ENCODE measurements at places on chromosomes 11 and 22. TPM values are rescaled to one million over a fixed set of nuclear protein-coding genes. Genes with fewer than 3 reads are reported as not detected.
A peak's percentile ranks its signal among the peaks of the same experiment; 100 is the strongest.

GRCh38 chr22:16957781-16958180, 50.2 kb downstream of the GAB4 start:
- H3K4me3 ChIP-seq: no peak overlapping the region
- no peak overlapping the region for H3K27ac ChIP-seq
- no peaks in the 10 kb centered on the region for H3K36me3 ChIP-seq
- H3K4me1 ChIP-seq: no peaks in the 10 kb centered on the region
- no peak for DNase-seq

Gene SMTNL1
- 0.40 TPM for polyA plus RNA-seq

Gene TMEM191C
- polyA plus RNA-seq: 1.4 TPM

Gene JAML
- polyA plus RNA-seq: 8.1 TPM

GRCh38 chr11:96708219-96708878, 318.5 kb downstream of the JRKL start:
- no peak overlapping the region for H3K4me3 ChIP-seq
- no peaks in the 10 kb centered on the region for H3K27me3 ChIP-seq
- DNase-seq: no peak
- no peaks in the 10 kb centered on the region for H3K4me1 ChIP-seq

Gene TRIM64
- polyA plus RNA-seq: not detected

Gene SCGB1A1
- not detected for polyA plus RNA-seq

DNA sequence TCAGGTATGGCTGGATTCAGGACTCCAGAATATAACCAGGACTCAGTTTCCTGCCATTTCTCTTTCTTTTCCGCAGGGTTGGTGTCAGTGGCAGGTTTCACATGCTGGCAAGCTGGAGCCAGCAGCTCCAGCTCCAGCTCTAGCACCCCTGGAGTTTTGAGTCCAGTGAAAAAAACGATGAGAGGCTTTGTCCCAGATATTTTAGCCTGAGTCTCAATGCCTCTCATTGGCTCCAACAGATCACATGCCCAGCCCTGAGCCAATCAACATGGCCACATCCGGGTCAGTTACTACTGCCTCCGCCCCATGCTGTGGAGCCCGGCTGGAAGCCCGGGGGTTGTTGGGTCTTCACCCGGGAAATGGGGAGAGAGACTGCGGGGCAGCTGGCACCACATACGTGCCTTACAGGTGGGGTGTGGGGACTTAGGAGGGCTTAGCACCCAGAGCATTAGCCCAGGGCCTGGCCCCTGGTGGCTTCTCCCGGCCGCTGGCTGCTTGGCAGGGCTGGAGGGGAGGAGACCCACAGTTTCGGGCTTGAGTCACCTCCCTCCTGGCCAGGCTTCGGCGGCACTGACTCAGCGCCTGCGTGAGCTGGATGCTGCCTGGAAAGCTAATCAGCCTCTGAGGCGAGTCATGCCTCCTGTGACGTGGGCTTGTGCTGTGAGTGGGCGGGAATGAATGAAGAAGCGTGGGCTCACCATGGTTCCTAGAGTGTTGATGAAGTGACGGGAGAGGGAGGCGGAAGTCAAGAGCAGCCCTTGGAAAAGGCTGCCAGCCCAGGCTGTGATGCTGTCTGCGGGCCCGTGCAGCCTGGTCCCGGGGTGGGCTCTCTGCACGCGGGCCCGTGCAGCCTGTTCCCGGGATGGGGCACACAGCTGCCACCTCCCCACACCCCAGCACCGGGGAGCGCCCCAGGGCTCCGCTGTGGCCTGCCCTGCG, 15.3 kb upstream of the MRTFA start:
- no peaks in the 10 kb centered on the region for H3K36me3 ChIP-seq
- H3K4me1 ChIP-seq: peaks cover 8% of the 10 kb centered on the region
- H3K27ac ChIP-seq: peak overlapping the region; percentile 80
- no peaks in the 10 kb centered on the region for H3K27me3 ChIP-seq
- DNase-seq: peak; percentile 23

Gene LRRC74B
- polyA plus RNA-seq: not detected

DNA sequence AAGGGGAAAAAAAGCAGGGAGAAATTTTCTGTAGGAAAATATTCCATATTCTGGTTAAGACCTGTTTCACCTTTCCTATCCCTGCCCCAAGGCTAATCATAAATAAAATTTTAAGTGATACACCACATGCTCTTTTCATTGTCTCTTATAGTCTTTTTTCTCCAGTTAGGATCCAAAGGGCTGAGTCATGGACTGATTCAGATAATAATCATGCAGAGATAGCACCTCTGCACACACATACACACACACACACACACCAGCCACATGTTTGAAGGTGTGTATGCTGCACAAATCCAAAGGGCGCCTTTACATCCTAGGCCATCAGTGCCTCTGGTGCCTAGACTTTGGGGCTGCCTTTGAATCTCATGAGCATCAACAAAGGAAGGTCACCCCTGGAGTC, 35.5 kb upstream of the CWF19L2 start:
- peaks cover 6% of the 10 kb centered on the region for H3K27me3 ChIP-seq
- peaks cover 6% of the 10 kb centered on the region for H3K36me3 ChIP-seq
- H3K4me3 ChIP-seq: no peak overlapping the region
- DNase-seq: no peak
- H3K4me1 ChIP-seq: no peaks in the 10 kb centered on the region

Gene RTL10
- polyA plus RNA-seq: 5.7 TPM

Gene TRIM51
- polyA plus RNA-seq: not detected

DNA sequence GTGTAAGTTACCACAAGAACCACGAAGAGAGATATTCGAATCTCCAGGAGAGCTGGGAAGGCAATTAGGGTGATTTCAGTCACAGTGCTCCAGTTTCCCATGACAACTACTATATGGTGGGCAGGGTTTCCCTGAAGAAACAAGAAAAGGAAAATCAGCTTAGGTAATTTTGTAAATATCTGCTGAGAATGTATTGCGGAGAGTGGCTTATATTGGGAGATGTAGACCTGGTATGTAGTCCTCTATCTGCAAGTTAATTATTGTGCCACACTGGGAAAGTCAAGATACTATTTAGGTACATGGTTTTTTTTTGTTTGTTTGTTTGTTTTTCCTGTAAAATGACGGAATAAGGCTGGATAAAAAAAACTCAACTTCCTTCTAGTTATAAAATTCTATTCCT, at the start of gene OR6M1:
Gene OR6M1 (minus strand): TSS at position 101 of the 400 bp plus-strand sequence. CDS start 0 bp downstream, at position 101.
- peaks cover 10% of the 10 kb centered on the region for H3K27me3 ChIP-seq
- H3K36me3 ChIP-seq: no peaks in the 10 kb centered on the region
- H3K4me1 ChIP-seq: no peaks in the 10 kb centered on the region

DNA sequence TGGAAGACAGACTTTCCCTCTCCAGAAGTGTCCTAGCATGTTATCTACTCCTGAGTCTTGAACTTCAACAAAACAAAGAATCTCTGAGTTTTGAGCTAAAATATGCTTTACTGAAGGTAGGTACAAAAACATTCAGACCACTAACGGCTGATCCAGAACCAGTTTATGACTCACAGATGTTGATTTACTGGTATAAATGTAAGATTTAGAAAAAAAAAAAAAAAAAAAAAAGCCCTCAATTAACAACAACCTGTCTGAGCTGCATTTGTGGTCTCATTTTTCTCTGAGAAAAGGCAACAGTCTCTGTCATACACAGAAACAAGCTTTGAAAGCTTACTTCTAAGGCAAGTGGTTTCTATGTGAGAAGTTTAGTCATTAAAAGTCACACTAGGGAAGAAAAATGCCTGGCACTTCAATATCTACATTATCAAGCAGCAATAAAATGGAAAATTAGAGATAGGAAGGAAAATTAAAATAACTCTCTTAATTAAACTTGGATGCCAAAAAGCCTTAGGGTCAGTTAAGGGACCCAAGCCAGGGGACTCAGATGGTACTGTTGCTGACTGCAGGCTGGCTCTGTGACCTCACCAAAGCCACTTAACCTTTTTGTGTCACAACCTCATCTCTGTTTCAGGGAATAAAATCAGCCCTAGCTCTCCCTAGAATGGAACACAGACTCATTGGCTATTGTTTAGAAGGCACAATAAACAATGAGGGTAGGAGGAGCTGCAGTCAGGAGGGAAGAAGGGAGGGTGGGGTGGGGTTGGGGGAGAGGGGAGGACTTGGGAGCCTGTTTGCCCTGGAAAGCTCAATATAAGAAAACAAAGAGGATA, 61.7 kb downstream of the ETS1 start:
- H3K4me1 ChIP-seq: peaks cover 41% of the 10 kb centered on the region
- H3K27me3 ChIP-seq: no peaks in the 10 kb centered on the region
- no peak overlapping the region for H3K4me3 ChIP-seq
- H3K36me3 ChIP-seq: peaks cover 6% of the 10 kb centered on the region
- H3K27ac ChIP-seq: no peak overlapping the region
- no peak for DNase-seq

GRCh38 chr11:39459606-39460005, 1999.8 kb downstream of the LRRC4C start:
- H3K27me3 ChIP-seq: no peaks in the 10 kb centered on the region
- DNase-seq: no peak
- H3K4me3 ChIP-seq: no peak overlapping the region
- no peaks in the 10 kb centered on the region for H3K4me1 ChIP-seq
- no peaks in the 10 kb centered on the region for H3K36me3 ChIP-seq

GRCh38 chr11:86596861-86597586, 75.4 kb downstream of the ME3 start:
- no peaks in the 10 kb centered on the region for H3K4me1 ChIP-seq
- no peaks in the 10 kb centered on the region for H3K27me3 ChIP-seq
- H3K36me3 ChIP-seq: no peaks in the 10 kb centered on the region

- H3K27me3 ChIP-seq: peaks cover 37% of the 10 kb centered on the region
- H3K36me3 ChIP-seq: no peaks in the 10 kb centered on the region
- no peaks in the 10 kb centered on the region for H3K4me1 ChIP-seq
- H3K27ac ChIP-seq: no peak overlapping the region
- DNase-seq: no peak
Measured at GRCh38 chr22:32106930-32107329, 52.2 kb downstream of the C22orf42 start.

Gene CACNA1I
- polyA plus RNA-seq: not detected
